ENCODE measurements at places on chromosomes 3 and 15.
A peak's percentile ranks its signal among the peaks of the same experiment; 100 is the strongest.

- DNase-seq: no peak
These were observed 147.7 kb upstream of the ICE2 start for GRCh38 chr15:60626669-60627068.

DNA sequence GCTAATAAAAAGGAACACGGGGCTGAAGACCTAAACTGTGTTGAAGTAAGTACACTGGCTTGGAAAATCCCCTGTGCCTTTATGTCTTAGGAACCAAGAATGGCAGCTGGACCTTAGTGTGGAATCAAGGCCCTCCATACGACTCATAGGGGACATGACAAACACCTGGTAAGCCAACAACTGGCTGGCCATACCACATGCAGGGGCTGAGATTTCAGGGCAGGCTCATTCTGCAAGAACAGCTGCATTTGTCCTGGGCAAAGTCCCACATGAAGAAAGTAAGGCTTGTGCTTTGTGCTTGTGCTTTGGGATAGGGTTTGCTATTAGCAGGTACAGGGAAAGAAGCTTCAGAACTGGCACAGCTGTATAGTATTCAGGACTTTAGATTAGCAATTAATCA is 18.0 kb downstream of the ETV5 start:
- no peak for DNase-seq

- no peak for DNase-seq
These were observed 27.9 kb upstream of the ACP3 start for GRCh38 chr3:132289316-132289715.

- DNase-seq: no peak
These were observed 127.4 kb upstream of the FEZF2 start for GRCh38 chr3:62500556-62501288.

DNA sequence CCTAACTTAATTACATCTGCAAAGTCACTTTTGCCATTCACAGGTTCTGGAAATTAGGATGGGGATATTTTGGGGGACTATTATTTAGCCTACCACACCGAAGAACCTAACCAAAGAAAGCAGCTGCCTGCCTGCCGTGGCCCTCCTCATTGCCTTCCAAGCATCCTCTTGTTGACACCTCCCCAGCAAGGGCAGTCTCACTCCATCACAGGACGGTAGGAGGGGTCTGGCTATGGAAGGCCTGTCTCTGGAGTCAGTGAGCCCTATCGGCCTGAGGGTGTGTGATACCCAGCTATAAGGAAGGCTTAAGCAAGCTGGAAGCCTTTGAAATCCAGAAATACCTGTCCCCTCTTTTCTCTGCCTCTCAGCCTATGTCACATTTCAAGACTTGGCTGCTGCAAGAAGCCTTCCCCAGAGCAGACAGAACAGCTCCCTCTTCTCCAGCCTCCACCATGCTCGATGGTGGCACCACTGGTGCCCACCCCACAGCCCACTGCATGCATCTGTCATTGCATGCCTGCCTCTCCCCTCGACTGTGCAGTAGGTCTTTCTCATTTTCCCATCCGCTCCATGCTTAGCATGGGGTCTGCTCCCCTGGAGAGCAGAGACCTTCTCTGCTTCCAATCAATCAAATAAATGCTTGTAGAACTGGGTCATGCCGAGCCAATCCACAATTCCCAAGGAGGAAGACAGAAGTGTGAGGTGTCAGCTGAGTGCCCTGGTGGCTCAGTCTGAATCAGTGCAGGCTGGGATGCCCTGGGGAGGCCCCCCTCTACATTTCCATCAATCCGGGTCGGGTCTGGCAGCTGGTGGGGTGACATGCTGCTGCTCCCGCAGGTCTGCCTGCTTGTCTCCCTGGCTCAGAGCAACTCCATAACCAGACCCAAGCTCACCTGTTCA is 23.9 kb upstream of the LOXL1 start:
- peak; percentile 34 for DNase-seq

DNA sequence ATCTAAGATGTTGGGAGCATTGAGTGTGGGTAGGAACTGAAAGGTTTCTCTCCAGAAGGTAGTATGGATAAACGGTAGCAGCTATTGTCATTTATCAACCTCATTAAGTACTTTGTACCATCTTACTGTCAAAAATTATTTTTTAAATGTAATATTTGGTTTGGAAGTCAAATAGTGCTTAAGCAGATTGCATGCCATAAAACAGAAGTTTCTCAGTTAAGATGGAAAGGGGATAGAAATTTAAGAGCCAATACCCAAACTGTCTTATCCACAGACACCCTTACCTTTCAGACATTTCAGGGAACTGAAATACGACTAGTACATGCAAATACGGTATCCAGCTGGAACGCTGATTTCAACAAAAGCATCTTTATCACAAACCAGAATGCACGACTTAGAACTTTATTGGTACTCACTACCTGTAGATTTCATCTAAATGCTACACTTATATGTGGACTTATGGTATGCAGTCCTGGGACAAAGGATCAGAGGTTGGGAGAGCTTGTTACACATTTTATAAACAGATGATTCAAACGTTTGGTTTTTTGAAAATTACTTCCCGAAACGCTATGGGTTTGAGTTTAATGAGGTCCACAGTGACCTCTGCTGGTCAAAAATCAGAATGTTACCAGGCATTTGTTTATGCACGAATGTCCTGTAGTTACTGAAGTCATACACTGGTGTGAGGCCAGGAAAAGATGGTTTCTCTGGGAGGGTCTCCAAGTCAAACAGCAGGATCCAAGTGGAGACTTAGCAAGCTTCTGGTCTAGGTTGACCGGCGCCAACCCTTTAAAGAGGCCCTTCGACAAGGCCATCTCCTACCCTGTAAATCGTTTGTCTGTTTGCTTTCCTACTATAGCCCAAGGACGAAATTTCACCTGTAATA is 45.7 kb upstream of the DUT start:
- DNase-seq: peak; percentile 61

Data from tibial artery (tissue), 4 donors.